ENCODE measurements at places on chromosomes 4 and X.

DNA sequence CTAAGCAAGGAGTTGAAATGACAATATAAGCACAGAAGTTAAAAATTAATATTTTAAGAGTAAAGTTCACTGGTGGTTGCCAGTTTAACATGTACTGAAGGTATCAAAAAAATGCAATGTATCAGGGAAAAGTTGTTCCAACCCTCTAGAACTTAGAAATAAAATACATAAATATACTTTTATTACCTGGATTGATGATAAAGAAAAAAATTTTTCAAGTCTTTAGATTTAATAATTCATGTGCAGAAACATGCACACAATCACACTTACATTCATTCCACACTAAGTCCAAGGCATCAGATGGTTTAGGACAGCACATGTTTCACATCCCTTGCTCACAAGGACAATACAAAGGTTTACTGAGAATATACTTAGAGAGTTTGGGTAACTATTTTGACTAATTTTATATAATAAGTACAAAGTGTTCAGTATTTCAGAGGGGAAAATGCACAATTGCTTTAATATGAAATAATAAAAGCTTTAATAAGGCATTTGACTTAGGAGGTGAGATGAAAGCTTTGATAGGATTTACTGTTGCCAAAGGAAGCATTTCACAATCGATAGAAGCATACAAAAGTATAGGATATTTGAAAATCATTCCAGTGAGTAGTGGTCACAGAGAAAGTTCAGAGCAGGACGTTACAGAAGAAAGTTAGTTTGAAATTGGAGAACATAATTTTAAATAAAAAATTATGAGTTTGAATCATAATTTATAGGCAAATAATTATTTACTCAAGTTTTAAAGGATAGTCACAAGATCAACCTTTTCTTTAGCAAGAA lies 392 bp upstream of the UGT2A3 start:
- no peak for DNase-seq

- no peak for DNase-seq
Observed at GRCh38 chr4:142169216-142169615, 532.8 kb downstream of the IL15 start.

DNA sequence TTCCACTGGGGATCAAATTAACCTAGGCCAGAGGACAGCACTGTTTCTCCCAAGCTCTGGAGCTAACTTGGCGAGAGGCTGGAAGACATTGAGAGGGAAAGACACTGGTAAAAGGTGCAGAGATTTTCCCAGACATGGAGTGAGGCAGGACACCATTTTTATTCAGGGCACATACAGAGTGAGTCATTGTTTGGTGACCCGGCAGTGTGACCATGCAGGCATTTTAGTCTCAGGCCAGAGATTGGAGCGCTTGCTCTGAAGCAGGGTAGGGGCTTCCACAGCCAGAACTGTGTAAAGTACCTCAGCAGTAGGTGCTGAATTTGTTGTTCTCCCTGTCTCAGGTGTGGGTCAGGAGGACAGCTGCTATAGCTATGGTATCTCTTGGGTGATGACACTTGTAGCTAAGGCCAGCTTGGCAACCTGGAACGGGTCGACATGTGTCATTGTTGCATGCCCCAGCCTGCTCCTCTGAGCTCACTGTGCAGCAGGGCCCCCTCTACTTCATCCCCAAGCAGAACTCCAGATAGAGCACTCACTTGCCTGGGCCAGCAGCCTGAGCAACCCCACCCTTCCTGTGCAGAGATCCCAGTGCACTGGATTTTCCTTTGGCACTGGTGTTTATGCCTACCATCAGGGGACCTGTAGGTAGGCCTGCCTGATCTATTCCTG lies 79.8 kb upstream of the ATP8A1 start:
- DNase-seq: no peak

DNA sequence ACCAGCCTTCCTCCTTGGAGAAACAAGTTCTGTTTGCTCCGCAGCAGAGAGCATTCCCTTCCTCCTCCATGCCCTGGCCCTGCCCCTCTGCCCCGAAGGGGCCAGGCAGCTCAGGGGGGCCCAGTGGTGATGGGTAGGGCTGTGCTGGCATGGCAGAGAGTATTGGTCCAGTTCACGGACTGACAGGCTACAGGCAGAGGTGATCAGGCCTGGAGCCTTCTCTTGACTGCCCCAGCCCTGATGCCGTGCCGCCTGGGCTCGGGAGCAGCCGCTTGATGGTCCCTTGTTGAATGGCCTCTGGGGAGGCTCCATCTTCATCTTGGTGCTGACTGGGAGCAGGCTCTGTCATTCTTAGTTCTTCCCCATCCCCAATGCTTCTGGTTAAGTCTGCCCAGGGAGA lies 9.6 kb downstream of the NLGN3 start:
- DNase-seq: no peak

- DNase-seq: no peak
Observed at GRCh38 chr4:165343353-165344191, 16.1 kb downstream of the MSMO1 start.

- DNase-seq: no peak
Observed at GRCh38 chrX:151825007-151825406, 87.7 kb upstream of the MAGEA4 start.

DNA sequence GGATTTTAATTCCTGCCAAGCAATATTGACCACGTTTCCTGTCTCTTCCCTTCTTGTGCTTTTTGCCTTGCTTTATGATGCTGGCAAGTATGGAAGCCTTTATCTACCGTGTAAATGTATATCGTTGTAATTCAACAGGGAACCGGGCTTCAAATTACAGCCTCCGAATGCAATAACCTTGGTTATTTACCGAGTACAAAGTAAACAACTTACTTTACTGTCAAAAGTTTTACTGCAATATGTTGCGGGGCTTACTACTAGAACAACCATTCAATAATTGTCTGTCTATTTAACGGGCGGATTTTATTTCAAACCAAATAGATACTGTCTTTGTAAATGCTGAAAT lies 73.1 kb downstream of the PALLD start:
- no peak for DNase-seq
